DMS153 (cell line): ENCODE measurements at places on chromosomes 2 and 18.

DNA sequence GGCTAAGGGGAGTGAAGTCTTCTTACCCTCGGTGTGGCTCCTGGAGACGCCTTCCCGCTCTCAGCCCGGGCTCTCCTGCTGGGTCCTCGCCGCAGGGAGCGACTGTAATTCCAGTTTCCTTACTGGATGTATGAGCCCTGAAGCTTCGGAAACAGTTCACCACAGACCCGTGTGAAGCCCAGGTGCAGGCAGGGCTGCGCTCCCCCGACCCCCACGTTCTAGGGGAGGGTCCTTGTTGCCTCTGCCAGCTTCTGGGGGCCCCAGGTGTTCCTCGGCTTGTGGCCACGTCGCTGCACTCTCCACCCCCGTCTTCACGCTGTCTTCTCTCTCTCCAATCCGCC, 5.1 kb upstream of the ASB1 start:
- DNase-seq: no peak

DNA sequence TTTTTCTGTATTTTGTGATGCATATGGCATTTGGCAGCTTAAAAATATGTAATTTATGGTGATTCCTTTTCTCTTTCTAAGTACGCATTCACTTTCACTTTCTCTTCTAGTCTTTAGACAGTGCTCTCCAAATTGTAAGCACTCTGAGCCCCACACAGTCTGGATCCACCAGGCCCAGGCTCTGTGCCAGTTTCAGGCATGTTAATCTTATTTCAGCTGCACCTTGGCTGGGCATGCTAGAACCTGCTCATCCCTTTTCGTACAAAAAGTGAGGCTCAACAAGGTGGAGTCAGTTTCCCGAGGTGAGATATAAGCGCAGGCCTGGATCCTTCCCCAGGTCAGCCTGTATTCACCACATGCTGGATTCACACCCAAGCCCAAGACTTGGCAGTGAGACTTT, 203.9 kb downstream of the MTX2 start:
- DNase-seq: peak; percentile 82

GRCh38 chr2:186205254-186205911, 280.7 kb upstream of the ZC3H15 start:
- no peak for DNase-seq

GRCh38 chr2:60127191-60127590, 426.3 kb downstream of the BCL11A start:
- no peak for DNase-seq

DNA sequence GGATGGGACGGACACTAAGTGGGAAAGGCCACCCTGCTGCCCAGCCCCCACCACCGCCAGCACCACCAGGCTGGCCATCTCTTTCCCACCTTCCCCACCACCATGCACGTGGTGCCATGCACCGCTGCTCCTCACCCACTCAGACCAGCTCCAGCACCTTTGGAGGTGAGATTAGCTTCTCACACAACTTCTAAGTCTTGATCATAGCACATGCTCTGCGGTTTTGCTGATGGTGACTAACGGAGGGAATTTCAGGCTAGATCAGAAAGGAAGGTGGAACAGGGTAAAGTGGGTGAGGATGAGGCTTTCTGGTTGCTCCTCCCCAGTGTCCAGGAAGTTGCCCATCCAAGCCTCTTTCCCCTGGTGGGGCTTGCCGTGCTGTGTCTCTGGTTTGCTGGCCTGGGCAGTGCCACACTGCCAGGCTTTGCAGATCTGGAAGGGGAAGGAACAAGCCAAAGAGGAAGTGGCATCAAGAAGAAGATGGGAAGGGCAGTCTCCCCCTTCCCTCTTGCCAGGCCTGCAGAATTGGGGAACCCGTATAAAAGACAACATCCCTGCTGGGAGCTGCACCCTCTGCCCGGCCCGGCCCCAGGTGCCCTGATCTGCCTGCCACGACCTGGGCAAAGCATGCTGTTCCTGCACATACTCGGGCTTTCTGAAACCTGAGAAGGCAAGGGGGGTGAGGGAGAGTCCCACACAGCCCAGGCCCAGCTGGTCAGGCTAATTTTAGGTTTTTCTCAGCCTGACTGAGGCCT, 44.3 kb upstream of the CAB39 start:
- no peak for DNase-seq

DNA sequence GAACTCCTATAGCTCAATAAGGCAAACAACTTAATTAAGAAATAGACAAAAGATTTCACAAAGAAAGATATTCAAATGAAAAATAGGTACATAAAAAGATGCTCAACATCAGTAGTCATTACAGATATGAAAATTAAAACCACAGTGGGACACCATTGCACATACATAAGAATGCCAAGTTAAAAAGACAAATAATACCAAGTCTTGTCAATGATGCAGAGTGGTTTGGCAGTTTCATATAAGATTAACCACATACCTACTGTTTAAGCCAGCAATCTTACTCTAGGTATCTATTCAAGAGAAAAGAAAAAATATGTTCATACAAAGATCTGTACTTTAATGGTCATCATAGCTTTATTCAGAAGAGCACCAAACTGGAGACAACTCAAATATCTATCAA, 63.5 kb upstream of the GLS start:
- DNase-seq: no peak

DNA sequence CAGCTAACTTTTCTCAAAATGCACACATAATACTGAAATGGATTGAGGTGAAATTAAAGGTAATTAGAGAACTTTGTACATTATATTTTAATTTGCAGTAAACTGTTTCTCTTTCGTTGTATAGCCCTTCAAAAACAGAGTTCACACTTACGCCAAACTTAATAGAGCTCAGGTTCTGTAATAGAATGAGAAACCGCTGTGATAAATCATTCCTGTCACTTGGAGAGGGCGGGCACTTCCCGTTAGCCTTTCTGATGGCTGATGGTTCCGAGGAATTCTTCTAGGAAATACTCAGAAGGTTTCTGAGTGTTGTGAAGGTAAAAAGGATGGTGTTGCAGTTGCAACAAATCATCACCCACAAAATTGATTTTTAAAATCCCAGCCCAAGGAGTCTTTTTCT, 155.8 kb upstream of the ALKAL2 start:
- DNase-seq: no peak

DNA sequence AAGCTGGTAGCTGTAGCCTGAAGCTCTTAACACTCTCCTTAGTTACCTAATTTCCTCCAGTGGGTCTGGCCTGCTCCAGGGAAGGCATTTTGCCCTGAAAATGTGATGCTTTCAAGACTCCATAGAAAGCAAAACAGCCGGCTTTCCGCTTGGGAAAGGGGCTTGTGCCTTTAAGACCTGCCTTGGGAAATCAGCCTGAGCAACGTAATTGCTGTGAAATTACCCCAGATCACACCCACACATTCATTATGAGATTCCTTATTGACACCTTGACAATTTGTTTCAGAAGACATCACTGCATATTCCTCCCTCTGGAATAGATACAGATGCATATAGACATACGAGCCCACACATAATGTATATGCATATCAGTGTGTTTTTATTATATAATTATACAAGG, 190.5 kb upstream of the SKOR2 start:
- no peak for DNase-seq

- DNase-seq: no peak
These were observed 276.5 kb upstream of the NRP2 start for GRCh38 chr2:205405752-205406151.

DNA sequence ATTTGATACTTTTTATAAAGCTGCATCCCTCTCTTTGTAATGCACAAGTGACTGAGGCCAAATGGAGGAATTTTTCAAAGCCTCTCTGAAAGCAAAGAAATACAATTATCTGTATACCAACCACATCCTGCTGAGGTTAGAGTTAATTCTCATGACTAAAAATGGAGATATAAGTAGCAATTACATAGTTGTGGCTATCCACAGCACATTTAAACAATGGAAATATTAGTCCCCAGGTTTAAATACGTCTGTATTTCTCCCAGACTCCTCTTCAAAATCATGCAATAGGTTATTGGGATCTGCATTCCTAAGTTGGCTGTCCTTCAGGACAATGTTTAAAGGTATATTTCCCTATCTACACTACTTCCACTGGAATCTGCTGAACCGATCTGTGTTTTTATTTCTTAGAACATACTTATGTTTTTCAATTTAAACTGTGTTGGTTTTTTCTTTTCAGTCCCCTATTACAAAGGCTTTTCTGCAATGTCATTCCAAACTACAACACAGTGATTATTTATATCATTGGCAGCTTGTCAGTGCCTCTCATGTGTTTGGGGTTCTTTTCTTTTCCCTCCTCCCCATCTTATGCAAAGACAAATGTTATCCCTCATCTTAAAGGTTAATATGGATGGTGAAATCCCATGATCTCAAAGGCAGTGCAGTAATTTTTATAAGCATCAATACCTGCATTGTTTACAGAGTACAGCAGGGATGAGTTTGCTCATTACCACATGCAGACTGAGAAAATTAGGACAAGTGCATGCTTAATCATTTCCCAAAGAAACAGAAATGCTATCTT, 134.8 kb upstream of the FSHR start:
- no peak for DNase-seq

DNA sequence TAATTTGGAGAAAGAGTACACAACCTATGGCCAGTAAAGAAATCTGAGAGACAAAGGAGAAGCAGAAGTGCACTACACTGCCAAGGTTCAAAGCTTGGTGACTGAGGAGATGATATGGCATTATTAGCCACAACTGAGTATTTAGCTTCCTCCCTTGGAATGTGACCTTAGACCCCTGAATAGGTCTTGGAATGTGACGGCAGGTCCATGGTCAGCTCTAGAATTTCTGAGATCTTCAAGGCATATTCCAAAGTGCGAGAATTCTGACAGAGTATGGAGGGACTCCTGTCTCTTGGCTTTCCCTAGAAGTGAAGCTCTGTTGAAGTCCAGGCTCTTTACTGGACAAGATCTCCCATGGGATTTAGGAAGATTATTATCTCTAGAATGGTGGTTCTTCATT, 130.0 kb upstream of the FN1 start:
- DNase-seq: no peak

- no peak for DNase-seq
These were observed 146.5 kb downstream of the CDH2 start for GRCh38 chr18:28030458-28030857.

DNA sequence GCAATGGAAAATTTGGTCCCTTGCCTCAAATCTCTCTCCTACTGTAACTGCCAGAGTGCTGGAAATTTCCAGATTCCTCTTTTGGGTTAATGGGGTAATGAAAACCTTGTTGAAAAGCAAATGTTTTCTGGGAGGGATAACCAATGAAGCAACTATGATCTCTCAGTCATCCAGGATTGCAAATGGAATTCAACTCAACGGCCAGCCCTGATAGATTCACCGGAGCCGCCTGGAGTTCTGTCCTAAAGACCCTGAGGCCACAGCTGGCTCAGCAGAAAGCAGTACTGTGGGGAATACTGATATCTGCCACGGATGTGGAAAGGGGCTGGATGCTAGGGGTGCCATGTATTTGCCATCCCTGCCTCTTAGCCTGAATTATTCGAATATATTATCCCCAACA, 167.8 kb downstream of the NRP2 start:
- DNase-seq: no peak

DNA sequence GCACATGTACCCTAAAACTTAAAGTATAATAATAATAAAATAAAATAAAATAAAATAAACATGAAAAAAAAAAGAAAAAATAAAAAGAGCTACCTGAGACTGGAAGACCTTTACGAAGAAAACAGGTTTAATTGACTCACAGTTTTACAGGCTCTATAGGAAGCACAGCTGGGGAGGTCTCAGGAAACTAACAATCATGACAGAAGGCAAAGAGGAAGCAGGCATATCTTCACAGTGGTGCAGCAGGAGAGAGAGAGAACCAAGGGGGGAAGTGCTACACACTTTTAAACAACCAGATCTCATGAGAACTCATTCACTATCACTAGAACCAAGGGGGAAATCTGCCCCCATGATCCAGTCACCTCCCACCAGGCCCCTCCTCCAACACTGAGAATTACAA, 379.3 kb upstream of the VWC2L start:
- no peak for DNase-seq

DNA sequence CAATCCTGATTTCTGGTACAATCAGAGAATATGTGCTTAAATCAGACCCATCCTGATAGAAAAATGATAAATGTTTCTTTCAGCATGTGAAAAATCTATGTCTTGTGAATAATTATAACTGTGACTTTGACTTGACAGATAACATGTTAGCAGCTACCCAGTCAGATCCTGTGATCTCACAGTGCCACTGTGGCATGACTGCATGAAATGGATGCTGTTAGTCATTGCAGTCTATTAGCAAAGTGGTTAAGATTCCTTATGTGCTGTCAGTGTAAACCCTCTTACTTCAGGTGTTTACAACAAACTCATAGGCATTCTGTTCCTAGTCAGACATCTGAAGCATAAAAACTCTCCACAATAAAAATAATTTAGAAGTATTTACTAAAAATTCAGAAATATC, 244.6 kb upstream of the RND3 start:
- DNase-seq: no peak
